Activated CD4-positive, alpha-beta T cell treated with anti-CD3 and anti-CD28 coated beads for 4 hours (primary cell): ENCODE measurements at places on chromosomes 6 and 20.
A peak's percentile ranks its signal among the peaks of the same experiment; 100 is the strongest.

DNA sequence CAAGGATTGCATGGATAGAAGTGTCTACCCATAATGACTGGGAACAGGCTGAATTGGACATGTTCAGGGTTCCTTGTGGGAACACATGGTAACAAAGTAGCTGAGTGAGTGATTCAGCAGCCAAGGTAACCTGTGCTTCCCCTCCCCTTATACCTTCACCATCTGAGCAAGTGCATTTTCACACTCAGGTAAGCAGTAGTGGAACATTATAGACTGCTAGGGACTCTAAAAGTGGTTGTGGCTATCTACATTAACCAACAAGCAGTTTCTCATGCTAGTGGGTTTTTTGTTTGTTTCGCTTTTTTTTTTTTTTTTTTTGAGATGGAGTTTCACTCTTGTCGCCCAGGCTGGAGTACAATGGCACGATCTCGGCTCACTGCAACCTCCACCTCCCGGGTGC, 41.4 kb downstream of the KIZ start:
- no peak for DNase-seq

- peak; percentile 15 for DNase-seq
Measured at GRCh38 chr6:34657307-34657978, 39.1 kb downstream of the ILRUN start.

GRCh38 chr6:106547601-106548453, 81.5 kb downstream of the RTN4IP1 start:
- DNase-seq, result no peak

DNA sequence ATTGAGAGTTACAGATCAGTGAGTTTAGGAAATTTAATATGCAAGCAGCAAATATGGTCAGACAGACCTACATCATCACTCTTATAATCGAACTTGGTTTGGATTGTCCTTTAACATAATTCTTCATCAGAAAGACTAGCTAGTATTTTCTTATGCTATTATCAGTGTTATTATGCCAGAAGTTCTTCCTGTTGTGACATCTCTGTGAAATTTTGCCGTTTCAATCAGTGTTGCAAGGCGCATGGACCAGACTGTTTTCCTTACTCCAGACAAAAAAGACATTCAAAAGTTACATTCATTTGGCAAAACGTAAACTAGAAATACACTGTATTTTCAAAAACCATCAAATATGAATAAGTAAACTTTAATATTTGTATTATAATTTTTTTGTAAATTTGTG, 5.7 kb upstream of the TENT5A start:
- DNase-seq, result no peak

- no peak for DNase-seq
Measured at GRCh38 chr6:44058617-44059358, 68.5 kb downstream of the MRPL14 start.

DNA sequence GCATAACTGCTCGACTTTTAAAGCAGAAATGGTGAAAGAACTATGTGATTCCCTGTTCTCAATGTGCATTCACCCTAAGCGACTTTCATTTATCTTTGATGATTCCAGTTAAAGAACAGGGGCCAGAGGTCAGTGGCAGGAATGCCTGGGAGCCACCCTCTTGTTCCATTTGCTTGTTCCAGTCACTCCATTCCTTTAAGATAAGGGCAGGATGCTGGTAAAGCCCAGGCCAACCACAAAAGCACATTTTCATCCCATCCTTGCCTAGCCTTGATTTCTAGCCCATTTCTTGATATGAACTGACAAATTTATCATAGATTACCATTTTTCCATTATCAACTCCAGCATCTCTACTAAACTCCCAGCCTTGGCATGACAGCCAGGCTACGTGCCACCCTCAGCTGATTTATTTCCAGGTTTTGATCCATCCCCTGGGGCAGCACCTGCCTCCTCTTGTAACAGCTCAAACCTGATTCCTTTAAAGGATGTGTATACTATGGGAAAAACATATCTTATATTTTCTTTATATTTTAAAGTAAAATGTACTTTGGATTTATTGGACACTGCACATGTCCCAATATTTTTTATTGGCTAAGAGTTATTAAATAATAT, 19.2 kb downstream of the HMGN3 start:
- no peak for DNase-seq

DNA sequence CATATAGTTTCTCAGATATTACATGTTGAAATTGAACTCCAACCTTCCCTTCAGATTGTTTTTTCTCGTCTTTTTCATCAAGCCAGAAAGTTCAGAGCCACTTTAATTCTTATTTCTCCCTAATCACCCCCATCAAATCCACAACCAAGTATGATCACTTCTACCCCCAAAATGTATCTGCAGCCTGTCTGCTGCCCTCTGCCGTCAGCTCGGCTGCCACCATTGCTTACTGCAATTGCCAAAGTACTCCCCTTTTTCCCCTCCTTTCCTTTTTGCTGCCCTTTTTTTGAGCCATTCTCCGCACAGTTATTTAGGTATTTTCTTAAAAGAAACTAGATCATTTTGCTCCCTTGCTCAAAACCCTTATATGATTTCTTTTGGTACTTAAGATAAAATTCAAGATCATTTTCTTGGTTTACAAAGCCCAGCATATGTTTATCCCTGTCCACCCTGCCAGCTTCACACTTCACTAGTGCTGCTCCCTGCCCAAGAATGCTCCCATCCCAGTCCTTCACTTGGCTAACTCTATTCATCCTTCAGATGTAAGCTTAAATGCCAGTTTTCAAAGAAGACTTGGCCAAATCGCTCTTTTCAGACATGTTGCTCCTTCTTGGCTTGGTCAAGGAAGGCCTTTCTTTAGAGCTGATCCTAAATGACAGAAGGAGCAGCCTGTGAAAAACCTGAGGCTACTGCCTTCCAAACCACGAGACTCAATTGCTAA, 63.7 kb downstream of the SH3BGRL2 start:
- DNase-seq, result no peak

DNA sequence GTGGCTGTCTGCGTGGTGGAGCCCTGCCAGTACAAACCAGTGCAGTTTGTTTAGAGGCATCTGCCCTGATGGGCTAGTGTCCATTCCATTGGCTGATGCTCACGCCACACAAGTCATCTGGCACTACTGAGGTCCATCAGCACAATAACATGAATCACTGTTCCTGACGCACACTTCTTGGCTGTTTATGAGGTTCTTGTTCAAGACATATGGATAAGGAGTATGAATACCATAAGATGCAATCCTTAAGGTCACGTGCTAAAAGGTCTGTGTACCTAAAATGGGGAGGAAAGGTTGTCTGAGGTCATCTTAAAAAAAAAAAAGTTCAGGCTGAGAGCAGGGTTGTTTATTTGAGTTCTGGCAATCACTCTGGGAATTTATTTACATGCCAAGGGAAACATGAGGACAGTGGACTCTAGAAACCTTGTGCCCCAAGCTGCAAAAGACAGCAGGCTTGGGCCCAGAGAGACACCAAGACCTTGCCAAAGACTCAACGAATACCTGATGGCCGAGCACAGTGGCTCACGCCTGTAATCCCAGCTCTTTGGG, 54.1 kb upstream of the SHLD1 start:
- no peak for DNase-seq

- no peak for DNase-seq
Measured at GRCh38 chr6:81612136-81612535, 140.3 kb downstream of the TENT5A start.

GRCh38 chr6:134115715-134116074, 63.3 kb upstream of the SLC2A12 start:
- no peak for DNase-seq

GRCh38 chr6:165245701-165246100, 63.7 kb downstream of the C6orf118 start:
- DNase-seq, result no peak

DNA sequence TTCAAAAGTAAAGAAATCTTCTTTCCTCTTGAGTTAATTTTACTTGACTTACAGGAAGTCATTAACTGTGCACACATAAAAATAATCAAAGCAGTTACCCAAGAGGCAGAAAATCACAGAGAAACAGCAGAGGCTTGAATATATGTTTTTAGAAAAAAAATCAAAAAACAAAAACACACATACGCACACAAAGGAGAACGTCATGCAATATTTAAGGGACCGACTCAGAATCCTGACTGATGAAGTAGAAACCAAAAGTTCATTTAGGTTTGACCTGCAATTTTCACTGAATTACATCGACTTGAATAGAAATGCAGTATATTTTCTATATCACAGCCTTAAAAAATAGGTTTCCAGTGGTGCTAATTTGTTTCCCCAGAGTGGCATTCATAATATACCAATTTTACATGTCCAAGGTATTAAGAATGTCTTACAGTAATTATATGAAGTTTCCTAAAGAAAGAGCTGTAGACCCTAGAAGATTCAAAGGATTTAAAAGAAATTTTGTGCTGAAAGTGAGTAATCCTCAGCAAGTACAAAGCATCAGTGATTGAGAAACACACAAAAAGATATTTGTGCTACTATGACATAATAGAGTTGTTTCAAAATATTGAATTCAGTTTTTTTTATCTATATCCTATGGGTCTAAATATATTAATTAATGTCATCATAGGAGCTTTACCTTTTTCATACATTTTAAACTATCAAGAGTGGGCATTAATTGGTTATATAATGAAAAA, 358.5 kb upstream of the RUNX2 start:
- no peak for DNase-seq

DNA sequence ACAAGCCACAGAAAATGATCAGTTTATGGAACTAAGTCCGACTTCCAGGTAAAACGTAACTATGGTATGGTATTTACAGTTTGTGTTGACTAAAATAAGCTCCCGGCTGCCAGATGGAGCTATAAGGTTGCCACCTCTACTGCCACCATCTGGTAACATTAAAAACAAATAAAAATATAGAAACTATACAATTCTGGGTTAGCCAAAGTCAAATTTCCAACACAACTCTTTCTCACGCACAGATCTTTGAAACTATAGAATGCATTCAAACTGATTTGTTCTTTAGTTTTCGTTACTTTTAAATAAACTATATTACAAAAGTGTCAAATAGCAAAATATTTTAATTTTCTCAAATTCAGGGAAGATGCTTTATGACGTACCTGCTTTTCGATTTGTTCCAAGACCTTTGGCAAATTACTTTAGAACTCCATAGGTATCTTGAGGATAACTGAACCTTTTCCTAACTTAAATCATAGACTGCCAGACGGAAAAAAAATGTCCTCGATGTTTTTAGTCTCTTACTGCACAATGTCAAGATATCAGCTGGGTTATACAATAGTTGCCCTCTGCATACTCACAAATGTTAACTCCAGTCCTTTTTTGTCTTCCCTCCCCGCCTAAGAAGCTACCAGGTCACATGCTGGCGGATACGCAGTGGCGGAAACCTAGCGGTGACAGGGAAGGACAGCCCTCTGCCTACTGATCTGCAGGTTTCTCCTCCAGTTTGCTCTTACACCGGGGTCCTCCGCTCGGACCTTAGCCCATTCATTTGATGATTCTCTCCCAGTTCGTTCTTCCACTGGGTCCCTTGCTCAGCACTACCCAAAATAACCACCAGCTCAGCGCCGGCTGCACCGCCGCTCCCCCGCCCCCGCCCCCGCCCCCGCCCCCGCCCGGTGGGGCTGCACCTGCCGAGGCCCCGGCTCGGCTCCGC, 888 bp downstream of the SLC17A5 start:
- DNase-seq, result peak; percentile 54

- no peak for DNase-seq
Measured at GRCh38 chr6:134766497-134766896, 183.4 kb downstream of the ALDH8A1 start.

GRCh38 chr6:108782179-108783041, 65.8 kb upstream of the ARMC2 start:
- peak; percentile 74 for DNase-seq

- DNase-seq, result no peak
Measured at GRCh38 chr20:1328680-1329330, at the start of gene SDCBP2. SDCBP2 (minus strand) TSS chr20:1329139; CDS start chr20:1320416, 8,723 bp downstream.

DNA sequence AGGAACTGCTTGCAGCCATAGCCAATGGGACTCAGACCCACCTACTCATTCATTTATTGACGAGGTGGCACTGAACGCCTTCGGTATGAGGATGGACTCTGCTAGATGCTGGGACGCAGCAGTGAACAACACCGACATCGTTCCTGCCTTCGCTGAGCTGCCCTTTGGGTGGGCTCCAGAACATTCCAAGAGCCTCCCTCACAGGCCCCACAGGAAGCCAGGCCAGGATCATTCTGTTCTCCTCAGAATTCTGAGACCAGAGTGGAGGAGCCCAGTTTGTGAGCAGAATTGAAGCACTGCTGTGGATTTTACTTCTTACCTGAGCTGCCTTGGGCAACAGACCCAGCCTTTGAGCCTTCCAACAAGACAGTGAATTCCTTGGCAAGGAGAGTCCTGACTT, 82.1 kb downstream of the KCNB1 start:
- no peak for DNase-seq
